ENCODE measurements at places on chromosomes 13 and 19. TPM values are rescaled to one million over a fixed set of nuclear protein-coding genes. Genes with fewer than 3 reads are reported as not detected.

Gene GPR4
- total RNA-seq: 6.9 TPM

Gene TTC9B
- not detected for total RNA-seq

Gene NLRP9
- total RNA-seq: not detected

Gene CGB5
- not detected for total RNA-seq

Gene TNFAIP8L1
- total RNA-seq: 3.6 TPM

Gene ZNF571
- 4.4 TPM for total RNA-seq

Gene BCL2L12
- 8.9 TPM for total RNA-seq

Gene OR7A10
- total RNA-seq: not detected

Gene KCTD15
- 20.2 TPM for total RNA-seq

Gene VMAC
- 2.4 TPM for total RNA-seq

Gene CACNG7
- total RNA-seq: not detected

Gene ATXN8OS
- total RNA-seq: not detected

Gene STRN4
- 54.2 TPM for total RNA-seq

Gene ZNF677
- total RNA-seq: 20.2 TPM

Gene NLRP11
- not detected for total RNA-seq

Gene GTF2F1
- 30.9 TPM for total RNA-seq

Gene GSX1
- total RNA-seq: not detected

Gene ZNF536
- 11.9 TPM for total RNA-seq

Gene PSG1
- total RNA-seq: not detected
